KG1 (cell line): ENCODE measurements at places on chromosomes 12 and 14.

DNA sequence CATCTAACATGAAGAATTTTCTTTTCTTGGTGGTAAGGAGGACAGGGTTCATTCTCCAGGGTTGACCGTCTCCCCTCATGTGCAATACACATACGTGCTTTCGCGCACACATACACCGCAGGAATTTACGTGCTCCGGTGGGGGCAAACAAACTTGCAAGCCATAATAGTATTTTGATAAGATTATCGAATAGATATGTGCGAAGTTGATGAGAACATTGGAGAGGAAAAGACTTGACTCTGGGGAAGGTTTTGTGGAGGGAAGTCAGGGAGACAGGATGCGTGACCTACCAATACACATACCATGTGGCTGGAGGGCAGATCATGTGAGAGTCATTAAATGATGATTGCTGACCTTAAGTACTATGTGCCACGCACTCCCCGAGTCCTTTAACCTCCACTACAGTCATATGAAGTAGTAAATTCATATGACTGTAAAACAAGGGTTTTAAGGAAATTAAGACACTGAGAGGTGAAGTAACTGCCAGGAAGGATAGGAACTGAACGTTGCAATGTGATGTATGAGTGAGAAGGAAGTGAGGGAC is 921 bp downstream of the RAD51B start:
- DNase-seq: peak; percentile 41

GRCh38 chr12:75048767-75049166 is 160.9 kb downstream of the KCNC2 start:
- DNase-seq: no peak

DNA sequence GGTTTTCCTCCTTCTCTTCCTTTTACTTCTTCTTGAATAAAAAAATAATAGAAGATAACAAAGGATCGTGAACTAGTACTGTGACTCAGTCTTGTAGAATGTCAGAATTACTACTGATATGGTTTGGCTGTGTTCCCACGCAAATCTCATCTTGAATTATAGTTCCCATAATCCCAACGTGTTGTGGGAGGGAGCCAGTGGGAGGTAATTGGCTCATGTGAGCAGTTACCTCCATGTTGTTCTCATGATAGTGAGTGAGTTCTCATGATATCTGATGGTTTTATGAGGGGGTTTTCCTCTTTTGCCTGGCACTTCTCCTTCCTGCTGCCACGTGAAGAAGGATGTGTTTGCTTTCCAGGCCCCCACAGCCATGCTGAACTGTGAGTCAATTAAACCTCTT is 549.6 kb downstream of the DIO2 start:
- no peak for DNase-seq

- no peak for DNase-seq
Measured at GRCh38 chr12:127170226-127171180, 1096.5 kb upstream of the TMEM132C start.
